ENCODE measurements at places on chromosomes 3 and 15.

DNA sequence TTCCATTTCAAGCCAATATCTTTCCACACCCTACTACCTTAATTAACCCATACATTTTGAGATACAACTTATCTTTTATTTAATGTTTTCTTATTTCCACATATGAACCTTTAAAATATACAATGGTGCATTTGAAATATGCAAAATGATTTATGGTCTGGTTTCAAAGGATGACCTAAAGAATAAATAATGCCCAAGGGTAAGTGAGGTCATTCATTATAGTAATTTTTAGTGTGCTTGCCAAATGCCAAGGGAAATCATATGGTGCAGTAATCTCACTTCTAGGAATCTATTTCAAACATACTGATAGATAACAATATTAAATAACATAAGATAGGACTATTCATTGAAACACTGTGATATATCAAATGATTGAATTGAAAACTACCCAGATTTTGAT is 1055.4 kb downstream of the AGBL1 start:
- no peak for DNase-seq

GRCh38 chr15:80485370-80486164 is 81.4 kb downstream of the ARNT2 start:
- no peak for DNase-seq

DNA sequence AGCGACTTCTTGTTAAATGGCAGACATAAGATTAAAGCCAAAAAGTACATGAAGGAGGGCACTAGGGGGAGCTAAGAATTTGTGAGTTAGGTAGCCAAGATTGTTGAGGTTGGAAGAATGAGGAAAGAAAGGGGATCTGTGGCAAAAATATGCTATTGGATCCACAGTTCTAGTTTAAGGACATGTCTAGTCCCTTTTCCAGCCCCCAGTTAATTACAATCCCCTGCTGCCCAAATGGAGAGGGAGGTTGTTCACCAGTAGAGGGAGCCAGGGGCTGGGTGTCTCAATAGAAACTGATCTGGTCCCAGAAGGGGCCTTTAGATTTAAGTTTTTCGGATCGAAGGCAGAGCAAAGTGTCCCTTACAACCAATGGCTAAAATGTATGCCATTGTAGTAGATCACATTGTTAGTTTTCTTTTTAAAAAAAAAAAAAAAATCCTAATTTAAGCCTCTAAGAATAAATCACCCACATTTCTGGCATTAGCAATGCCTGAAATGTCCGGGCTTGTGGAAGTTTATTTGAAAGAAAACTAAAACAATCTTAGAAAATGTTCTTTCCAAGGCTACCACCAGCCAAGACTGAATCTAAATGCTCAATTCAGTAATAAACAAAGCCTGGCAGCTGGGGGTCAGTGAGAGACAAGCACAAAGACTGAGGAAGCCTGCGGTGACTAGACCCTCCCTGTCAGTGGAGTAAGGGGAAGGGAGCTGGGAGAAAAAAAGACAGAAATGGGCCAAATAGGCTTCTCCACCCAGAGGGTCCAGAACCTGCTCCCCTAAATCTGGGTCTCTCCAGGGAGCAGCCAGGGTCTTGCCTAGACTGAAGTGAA is 7.1 kb downstream of the COL8A1 start:
- no peak for DNase-seq

GRCh38 chr15:82018201-82018600 is 27.6 kb downstream of the MEX3B start:
- no peak for DNase-seq

- DNase-seq: no peak
Measured at GRCh38 chr3:144496141-144496835, 524.7 kb downstream of the DIPK2A start.
